CD4-positive, alpha-beta T cell treated with Interferon gamma for 1 hour (primary cell): ENCODE measurements at places on chromosomes 5 and 9.

DNA sequence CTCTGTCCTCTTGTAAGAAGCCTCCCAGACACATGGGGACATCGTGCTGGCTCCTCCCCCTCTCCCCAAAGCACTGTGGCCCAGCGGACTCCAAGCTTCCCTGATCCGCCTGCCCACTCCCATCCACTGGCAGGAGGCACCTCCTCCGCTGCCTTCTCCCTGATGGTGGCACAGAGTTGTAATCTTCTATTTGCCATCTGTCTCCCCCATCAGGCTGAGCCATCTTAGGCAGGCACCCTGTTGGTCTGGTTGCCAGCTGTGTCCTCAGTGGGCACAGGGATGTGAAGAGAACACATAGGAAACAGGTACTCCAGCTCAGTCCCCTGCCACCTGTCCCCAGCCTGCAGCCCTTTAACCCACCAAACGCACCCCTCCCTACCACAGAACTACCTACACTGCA, 5.4 kb upstream of the ZDHHC12 start:
- DNase-seq: no peak

- DNase-seq: no peak
These were observed 55.3 kb downstream of the RPS23 start for GRCh38 chr5:82222597-82223574.

GRCh38 chr5:82858151-82859025, 218.8 kb downstream of the TMEM167A start:
- DNase-seq: no peak

GRCh38 chr5:132775476-132775961, 1.5 kb downstream of the SEPTIN8 start:
- no peak for DNase-seq

- no peak for DNase-seq
These were observed 14.8 kb upstream of the SMARCA2 start for GRCh38 chr9:2000314-2000713.

DNA sequence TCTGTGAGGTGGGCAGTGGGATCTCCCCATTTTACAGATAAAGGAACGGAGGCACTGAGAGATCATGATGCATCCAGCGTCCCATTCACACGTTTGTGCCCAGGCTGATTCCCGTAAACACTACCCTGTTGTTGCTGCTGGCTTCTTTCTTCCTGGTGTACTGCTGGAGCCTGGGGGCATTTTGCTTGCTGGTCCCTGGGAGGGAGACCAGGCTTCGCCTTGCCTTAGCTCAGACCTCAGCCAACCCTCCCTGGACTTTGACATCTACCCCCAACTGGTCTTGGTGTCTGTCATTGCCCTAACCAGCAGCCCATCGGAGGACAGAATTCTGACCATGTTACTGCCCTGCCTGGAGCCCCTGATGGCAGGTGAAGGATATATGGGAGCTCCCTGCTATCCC, 82.4 kb downstream of the ZNF618 start:
- DNase-seq: no peak

DNA sequence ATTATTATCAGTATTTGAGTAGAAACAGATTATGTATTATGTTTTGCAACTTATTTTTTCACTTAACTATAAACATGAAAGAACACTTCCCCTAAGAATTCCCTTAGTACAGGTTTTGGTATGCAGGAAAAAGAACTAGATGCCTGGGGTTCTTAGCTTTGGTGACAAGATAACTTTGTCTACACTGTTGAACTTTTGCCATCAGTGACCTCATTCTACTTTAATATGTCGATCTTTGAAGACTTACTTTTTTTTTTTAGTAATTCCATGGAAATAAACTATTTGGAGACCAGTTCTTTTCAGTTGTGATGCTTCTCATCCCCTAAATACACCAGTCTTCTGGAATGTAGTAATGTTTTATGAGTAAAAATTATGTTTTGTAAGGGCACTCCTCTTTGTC, 34.3 kb downstream of the ZNF462 start:
- no peak for DNase-seq

DNA sequence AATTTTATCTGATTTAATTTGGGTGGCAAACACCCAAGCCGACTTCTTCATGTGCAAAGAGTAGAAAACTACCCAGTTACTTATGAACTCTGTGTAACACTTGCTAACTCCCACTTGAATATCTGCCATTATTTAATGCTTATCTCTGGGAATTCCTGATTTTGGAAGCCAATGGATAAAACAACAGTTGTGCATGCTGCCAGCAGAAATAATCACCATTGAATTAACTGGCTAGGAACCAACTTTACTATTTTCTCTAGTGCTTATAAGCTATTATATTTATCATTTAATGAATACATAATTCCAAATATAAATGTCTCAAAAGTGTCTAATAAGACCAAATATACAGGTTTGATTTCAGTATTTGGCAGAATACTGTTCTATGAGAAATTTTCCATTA, 85.7 kb downstream of the IZUMO3 start:
- no peak for DNase-seq

DNA sequence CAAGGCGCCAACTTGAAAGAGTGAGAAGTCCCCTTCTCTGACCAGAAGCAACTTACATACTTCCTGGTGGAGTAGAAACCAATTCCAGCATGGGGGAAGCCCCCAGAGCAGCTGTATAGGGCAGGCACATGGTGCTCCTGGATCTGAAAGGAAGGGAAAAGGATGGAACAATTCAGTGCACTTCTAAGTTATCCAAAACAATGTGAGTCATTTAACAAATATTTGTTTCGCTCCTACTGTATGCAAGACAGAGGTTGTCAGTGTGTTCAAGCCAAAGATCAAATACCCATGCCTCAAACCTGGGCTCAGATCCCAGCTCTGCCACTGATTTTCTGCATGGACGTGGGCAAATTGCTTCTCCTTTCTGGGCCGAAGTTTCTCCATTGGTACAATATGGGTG, 67.1 kb downstream of the LHX2 start:
- DNase-seq: no peak

DNA sequence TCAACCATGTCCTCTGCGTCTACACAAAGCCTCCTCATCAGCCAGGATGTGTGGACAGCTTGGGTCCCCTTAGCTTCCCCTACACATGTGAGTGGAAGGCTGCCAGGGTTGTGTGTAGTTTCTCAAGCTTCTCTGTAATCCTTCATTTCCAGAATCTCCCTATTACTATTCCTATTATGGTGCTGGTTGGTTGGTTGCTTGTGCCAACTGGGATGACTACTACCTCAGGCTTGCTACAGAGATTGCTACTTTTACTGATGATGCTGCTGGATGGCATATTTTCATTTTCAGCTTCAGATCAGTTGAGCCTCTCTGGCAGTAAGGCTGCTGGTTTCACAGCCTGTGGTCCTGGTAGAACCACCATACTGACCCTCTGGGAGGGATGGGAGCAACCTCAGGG, 39.9 kb downstream of the ATG10 start:
- no peak for DNase-seq

DNA sequence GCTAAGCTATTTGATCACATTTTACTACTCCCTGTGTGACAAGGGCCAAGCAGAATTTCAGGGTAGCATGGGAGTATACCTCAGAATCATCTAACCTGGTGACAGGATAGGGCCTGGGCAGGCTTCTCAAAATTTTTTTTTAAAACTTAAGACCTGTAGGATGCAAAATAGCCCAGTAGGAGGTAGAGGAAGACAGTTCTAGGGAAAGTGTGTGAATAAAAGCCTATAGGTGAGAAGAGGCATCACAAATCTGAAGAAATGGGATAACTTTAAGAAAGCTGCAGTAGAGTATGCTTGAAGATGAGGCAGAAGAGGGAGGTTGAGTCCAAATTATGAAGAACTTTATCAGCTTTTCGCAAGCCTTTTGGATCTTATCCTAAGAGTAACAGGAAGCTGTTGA, 32.3 kb downstream of the CNTRL start:
- DNase-seq: no peak

DNA sequence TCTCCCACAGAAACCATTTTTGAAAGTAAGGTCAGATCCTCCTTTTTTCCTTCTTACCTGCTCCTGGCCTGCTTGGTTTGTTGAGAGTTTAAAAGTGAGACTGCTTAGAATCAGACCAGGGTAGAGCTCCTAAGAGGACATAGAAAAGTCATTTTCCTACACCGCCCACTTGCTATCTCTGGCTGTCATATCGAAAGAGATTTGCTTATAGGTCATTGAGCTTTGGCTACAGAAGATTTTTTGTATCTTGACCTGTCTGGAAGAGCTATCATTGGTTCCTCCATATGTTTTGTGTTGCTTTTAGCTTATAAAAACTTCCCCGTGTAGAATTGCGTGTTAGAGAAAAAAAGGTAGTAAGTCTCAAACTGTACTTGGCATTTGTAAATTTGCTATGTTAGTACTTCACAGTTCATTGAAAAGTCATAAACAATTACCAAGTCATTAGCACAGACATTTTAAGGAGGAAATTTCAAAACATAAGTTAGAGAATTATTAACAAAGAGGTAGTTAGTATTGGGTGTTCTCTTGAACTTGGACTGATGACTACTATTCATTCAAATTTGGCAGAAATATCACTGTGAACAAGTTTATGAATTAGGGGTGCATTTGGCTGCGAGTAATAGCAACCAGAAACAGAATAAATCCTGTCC, 96.6 kb downstream of the MAN2A1 start:
- no peak for DNase-seq

DNA sequence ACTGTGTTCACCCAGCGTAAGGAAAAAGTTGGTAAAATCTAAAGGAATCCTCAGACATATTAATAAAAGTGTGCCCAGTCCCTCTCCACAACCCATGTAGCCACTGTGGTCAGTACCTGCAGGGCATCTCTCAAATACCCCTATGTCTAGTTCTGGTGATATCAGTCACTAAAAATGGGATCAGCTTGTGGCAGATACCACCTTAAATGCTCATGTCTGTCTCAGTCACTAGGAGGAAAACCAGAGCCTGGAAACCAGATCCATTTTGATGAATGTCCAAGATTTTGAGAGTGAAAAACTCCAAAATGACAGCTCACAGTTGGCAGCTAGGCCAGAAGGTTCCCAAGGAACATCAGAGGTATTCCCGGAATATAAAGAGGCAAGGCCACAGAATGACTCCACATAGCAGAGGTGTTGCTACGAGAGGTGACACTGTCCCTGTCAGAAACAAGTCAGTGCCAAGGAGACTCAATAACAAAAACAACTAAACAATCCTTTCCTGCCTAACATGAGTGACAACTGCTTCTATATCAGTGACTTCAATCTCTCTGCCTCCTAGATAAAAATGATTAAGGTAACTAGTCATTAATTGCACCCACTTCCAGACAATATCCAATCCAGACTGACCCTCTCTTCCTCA, 13.5 kb downstream of the PCAT7 start:
- DNase-seq: no peak

- DNase-seq: no peak
These were observed 8.9 kb upstream of the C5orf58 start for GRCh38 chr5:170223906-170224305.

GRCh38 chr9:12699529-12699928, 6.3 kb downstream of the TYRP1 start:
- DNase-seq: no peak

GRCh38 chr5:74895906-74896305, 29.7 kb upstream of the FAM169A start:
- no peak for DNase-seq

DNA sequence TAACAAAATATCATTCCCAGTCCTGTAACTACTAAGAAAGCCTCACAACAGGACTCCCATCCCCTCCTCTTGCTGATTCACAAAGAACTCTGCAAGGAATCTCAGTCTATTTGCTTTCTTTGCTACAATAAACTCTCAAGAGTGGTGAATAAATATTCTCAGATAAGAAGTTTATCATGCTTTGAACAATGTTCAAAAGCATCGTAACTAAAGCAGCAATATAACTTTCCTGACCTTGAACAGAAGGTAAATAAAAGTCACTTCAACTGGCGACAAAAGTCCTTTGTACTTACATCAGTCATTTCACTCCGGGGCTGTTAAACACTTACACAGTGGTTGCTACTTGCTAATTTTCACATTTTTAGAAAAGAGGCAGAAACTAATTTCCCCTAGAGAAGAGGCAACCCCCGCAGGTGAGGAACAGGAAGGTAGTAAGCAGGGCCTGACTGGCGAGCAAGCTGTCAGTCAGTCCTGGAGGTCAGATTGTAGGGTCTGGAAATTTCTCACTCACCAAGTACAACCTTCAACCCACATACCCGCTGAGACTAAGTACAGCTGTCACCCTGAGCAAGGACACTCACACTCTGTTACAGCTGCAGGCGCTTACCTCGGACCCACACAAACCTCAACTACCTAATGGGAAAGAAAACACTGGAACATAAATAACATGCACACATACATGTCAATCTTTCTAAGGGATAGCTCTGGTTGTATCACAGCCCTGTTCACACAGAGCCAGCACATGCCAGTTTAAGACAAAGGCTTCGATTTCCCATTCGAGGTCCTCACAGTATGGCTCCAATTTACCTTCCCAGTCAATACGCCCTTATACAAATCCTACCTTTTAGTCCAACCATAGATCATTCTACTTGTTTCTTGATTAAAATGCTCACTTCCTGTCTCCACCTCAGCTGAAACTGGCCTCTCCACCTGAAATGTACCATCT, 104.6 kb upstream of the RETREG1 start:
- DNase-seq: no peak
